LoVo (cell line): ENCODE measurements at places on chromosomes 16 and 17.

DNA sequence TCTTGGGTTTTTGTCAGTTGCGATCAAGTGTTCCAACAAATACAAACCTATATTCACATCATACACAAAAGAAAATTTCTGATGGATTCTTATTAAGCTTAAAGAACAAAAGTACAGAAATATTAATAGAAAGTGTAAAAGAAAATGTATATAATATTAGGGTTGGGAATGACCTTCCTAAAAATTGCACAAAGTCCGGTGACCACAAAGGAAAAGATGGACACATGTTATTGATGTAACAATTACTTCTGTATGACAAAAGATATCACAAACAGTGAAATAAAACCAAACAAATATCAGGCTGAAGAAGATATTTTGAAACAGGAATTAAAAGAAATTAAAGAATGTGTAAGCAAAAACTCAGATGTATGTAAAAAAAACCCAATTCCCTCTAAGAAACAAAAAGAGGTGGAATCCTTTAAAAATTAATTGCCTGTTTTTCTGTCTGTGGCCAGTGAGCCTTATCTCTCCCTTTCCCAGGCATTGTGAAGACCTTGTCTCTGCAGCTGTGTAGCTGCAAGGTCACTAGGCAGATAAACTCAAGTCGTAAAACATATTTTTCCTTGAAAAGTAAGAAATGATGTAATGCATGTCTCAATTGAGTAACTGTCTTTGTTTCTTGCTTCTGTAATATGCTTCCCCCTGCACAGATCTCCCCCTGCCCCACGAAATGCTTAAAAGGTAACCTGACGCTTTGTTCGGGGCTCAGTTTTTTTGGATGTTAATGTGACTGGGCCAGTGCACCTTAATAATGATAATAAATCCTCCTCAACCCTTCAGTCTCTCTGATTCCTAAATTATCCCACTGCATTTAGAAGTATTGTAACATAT lies 2.8 kb downstream of the ST6GALNAC1 start:
- no peak for DNase-seq

- DNase-seq = no peak
Observed at GRCh38 chr16:78882150-78882549, 718.4 kb downstream of the MAF start.

DNA sequence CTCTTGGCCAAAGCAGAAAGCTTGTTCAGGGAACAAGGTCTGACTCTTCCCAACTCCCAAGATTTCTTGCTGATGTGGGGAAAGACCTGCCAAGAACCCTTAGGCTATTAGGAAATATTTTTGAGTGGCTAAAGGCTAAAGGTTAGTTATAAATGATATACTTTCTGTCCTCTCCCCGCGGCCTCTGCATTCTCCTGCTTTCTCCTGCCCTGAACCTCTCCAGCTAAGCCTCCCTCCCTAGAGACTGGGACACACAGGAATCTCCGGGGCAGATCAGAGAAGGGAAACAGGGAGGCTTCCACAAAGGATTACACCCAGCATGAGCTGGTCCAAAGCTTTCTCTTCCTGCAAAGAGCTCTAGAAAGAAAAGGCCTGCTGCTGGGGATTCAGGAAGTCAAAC lies 2.3 kb downstream of the SLC43A2 start:
- no peak for DNase-seq

DNA sequence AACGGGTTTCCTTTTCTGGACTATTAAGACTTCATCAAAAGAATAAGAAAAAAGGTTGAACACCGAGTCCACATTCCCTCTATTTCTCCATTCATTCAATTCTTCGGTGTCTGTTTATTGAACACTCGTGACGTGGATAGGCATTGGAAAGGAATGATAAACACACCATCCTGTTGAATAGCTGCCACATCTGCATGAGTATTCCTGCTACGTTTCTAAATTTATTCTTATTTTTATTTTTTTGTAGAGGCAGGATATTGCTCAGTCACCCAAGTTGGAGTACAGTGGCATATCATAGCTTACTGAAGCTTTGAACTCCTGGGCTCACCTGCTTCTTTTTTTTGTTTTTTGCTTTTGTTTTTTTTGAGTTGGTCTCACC lies 80.8 kb upstream of the CIBAR2 start:
- no peak for DNase-seq

DNA sequence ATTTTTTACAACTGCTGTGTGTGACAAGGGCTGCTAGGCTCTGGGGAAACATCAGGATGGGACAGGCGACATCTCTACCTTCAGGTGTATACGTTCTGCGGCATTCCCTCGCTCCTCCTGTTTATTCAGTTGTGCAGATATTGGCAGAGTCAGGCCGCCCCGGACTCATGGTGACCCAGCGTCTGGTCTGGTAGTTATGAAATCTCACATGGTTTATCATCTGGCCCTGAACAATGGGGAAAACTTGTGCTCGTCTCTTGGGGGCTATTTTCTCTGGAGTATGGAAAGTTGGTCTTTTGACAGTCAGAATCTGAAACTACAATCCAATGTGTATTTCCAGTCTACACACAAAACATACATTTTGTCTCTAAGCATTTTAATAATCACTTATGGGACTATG lies 3.3 kb downstream of the MARCHF10 start:
- no peak for DNase-seq

- DNase-seq = no peak
Observed at GRCh38 chr17:29412780-29413565, 22.8 kb downstream of the TAOK1 start.

- DNase-seq = no peak
Observed at GRCh38 chr16:87541872-87542234, 49.0 kb upstream of the ZCCHC14 start.

DNA sequence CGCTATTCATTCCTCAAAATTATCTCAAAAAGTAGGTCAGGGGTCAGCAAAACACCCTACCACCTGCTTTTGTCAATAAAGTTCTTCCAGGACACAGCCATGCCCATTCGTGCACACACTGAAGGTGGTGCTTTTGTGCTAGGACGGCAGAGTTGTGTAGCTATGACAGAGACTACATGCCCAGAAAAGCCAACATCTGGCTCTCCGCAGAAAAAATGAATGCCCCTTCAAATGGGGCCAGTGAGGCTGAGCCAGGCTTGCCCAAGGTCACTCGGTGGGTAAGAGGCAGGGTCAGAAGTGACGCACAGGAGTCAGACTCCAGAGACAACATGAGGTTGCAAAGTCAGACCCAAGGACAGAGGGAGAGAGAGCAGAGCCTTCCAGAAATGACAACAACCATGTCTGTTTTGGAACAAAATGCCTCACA lies 200.1 kb downstream of the XYLT1 start:
- no peak for DNase-seq

DNA sequence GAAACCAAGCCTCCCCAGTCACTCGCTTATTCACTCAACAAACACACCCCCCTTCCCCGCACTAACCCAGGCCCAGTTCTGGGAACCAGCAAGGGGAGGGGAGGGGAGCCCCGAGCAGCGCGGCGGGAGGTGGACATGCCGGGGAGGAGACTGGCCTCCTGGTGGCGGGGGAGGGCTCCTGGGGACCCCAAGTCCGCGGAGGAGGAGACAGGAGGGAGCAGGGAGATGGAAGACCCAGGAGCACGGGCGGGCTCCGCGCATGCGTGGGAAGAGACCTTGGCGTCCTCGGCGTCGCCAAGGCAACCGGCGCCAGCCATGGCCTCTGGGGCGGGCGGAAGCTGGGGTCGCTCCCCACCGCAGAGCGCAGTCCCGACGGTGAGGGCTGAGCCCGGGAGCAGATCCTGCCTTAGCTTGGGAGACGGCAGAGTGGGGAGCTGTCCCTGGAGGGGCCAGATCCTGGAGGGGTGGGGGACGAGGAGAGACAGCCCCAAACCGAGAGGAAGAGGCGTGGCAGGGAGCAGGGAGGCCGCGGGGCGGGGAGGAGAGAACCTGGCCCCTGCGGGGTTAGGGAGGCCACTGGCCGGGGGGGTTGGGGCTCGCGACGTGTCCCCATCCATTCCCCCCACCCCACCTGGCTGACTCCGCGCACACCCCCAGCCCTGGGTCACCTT lies at the start of gene PRR29:
Gene PRR29, plus strand, starts transcription at position 302 of the 671 bp plus-strand sequence. Its CDS starts 14 bp downstream, at position 316.
- DNase-seq = peak; percentile 71

DNA sequence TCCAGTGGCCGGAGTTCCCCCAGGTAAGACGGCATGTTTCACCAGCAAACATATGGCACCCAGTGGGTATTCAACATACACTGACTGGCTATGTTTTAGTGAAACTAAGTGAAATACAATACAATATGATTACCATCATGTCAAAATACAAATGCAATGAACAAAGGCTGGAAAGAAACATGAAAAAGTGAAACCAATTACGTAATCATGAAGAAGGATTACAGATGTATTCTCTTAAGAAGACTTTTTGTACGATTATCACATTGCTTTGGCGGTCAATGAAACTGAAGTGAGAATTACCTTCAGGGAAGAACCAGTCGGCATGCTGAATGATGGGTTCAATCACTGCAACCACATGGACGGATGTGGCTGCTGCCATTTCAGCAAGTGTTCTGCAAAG lies 71.7 kb downstream of the ARHGAP17 start:
- DNase-seq = no peak

- DNase-seq = no peak
Observed at GRCh38 chr16:56415875-56416274, 9.5 kb downstream of the AMFR start.

GRCh38 chr16:60404401-60404800 lies 1631.8 kb downstream of the CDH8 start:
- DNase-seq = no peak

DNA sequence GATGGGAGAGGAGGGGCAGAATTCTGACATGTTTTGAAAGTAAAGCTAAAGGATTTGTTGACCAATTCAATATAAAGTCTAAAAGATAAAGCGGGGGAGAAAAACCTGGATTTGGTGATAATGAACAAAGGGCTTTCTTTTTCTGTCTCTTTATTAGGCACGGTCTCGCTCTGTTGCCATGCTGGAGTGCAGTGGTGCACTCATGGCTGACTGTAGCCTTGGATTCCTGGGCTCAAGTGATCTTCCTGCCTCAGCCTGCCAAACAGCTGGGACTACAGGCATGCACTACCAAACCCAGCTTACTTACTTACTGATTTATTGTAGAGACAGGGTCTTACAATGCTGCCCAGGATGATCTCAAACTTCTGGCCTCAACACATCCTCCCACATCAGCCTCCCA lies 7.5 kb downstream of the CDR2 start:
- no peak for DNase-seq

DNA sequence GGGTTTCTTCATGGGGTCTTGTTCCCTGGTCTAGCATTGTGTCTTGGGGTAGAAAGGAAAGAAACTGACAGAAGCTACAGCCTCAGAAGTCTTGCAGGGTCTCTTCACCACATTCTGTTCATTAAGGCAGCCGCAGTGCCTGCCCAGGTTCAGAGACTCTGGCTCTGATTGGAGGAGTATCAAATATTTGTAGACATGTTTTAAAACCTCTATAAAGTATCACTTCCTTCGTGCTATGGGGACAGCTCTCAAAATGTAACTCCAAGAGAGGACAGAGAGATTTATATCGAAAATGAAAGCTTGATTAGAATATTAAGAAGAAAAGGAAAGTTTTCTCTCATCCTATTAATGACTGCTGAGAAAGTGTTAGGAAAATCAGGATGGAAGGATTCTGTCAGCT lies 107.0 kb upstream of the CACNG3 start:
- no peak for DNase-seq

DNA sequence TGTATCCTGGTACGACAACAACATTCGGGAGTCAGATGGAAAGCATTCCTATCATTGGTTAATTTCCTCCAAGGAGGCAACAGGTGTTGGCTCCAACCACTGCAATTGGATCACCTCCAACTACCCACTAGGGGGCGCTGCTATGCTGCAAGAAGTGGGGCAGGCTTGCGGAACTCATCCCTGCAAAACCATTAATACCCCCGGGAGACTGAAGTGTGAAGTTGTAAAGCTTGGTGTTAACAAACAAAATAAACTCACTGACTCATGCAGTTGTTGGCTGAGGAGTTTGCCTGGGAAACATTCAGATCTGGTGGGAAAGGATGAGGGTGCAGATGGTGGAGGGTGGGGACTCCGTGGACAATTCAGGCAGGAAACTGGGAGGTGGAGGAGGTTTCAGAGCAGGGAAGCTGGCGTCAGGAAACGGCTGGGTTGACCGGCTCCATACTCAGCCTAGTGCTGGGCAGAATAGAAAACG lies 84.9 kb downstream of the HS3ST2 start:
- no peak for DNase-seq

DNA sequence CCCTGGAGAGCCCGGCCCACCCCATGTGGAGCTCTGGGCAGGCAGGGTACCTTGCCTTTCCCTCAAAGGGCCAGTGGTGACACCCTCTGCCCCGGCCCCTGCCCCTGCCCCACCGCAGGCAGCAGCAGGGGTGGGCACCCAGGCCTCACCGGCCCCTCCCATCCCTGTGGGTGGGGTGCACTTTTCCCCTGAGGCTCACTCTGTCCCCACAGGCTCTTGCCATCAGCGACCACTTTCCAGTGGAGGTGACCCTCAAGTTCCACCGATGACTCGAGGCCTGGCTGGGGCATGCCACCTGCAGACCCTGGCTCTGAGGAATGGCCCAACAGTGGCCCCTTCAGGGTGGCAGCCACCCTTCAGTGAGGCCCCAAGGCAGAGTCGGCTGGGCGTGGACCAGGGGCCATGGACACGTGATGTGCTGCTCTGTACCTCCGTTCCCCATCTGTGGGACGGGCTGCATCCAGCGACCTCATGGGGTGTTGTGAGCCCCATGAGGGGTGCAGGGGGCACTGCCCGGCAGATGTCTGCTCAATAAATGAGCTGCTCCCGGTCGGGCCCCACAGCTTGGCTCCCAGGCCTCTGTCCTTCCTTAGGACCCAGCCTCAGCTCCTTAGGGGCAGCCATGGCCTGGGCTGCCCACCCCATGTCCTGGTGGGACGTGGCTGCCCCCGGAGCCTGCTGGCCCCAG lies 2.0 kb downstream of the DNASE1L2 start:
- no peak for DNase-seq

GRCh38 chr16:84833144-84833500 lies 13.3 kb downstream of the CRISPLD2 start:
- DNase-seq = no peak

GRCh38 chr16:84567286-84567962 lies 50.5 kb downstream of the COTL1 start:
- DNase-seq = no peak

- no peak for DNase-seq
Observed at GRCh38 chr16:58127033-58127556, 2.1 kb downstream of the CFAP20 start.

DNA sequence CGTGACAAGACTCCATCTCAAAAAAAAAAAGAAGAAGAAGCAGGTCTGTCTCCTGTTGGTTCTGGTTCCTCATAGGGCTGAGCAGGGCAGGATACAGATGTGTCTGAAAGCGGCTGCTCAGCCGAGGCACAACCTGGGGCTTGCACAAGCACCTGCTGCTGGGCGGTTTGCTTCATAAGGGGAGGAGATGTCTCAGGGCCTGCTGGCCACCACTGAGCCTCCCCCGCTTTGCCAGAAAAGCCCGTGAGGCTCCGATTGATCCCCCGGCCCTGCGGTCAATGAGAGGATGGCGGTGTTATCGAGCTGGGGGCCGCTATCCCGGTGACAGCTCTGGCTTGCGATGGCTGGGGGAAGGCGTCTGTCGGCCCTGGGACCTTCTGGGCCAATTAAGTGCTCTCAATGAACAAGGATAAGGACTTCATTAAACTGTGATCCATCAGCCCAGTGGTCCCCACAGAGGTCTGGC lies 162.0 kb downstream of the SDK2 start:
- no peak for DNase-seq
